ENCODE measurements at places on chromosomes 5 and 9.
A peak's percentile ranks its signal among the peaks of the same experiment; 100 is the strongest.

- no peak for DNase-seq
These were observed 235.4 kb downstream of the CACNA1B start for GRCh38 chr9:138112791-138113600.

- DNase-seq: no peak
These were observed 181.1 kb upstream of the WWC1 start for GRCh38 chr5:168110384-168110783.

GRCh38 chr5:35252963-35253362 is 22.7 kb upstream of the PRLR start:
- no peak for DNase-seq

GRCh38 chr9:108793573-108793972 is 62.2 kb downstream of the ACTL7B start:
- DNase-seq: no peak

GRCh38 chr9:86642721-86643120 is 288.5 kb upstream of the TUT7 start:
- no peak for DNase-seq

DNA sequence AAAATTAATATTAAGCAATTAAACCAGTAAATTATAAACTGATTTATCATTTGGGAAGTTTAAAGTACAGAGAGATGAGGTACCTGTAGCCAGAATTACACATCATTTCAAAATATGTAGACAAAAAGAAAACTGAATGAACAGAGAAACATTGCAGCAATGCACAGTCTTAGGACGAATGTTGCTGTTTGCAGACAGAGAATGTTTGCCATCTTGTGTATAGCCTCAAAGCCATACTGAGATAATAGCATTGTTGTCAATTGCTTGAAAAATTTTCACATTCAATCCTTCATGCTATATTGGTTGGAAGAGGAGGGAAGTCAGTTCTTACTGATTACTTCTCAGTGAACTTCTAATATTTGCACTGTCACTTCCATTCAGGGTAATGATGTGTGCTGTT is 326.2 kb downstream of the PRR16 start:
- no peak for DNase-seq

DNA sequence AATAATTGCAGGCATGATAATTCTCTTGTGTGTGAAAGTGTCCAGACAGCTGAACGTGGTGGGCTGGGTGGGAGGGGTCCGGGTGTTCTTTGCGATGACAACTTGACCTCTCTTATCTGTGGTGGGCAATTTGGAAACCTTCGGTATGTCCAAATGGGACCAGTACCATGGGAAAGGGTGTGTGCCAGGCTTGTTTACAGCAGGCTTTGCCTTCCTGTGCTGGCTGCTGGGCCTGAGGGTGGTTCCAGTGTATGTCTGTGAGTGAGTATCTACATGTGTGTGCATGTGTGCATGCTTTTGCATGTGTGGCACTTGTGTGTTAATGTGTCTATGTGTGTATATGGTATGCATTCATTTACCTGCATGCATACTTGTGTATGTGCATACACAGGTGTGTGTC is 166.4 kb downstream of the GADD45G start:
- DNase-seq: no peak

DNA sequence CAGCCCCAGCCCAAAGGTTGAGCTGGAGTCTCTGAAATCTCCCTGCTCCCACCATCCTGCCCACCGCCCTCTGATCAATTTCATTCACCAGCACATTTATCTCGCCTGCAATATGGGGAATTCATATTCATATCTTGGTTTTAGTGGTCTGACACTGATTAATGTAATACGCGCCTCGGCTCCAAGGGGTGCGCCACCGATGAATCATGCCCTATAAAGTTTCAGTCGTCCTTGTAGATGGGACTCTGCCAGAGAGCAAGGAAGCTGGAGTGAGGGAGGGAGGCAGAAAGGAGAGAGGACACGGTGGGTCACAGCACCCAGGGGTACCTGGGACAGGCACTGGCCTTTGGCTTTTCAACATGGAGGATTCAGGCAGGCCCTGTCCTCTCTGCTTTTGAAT is 8.9 kb downstream of the IRX1 start:
- no peak for DNase-seq

DNA sequence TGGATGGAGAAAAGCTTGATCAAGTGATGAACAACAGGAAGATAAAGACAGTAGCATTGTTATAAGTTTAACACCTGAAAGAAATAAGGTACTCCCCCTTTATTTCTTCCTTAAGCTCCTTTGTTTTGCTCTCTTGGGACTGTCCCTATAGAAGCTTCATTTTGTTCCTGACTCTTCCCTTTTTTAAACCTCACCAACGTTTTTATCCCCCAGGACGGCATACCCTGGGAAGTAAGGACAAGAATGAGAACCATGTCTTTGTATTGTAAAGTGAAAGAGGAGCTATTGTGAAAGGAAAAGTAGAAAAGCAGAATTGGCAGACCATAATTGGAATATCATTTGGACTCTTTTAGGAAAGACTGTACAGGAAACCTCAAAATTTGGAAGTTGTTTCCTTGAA is 1368.6 kb upstream of the C9orf72 start:
- DNase-seq: no peak

GRCh38 chr5:151581812-151582583 is 9.1 kb downstream of the FAT2 start:
- DNase-seq: no peak

DNA sequence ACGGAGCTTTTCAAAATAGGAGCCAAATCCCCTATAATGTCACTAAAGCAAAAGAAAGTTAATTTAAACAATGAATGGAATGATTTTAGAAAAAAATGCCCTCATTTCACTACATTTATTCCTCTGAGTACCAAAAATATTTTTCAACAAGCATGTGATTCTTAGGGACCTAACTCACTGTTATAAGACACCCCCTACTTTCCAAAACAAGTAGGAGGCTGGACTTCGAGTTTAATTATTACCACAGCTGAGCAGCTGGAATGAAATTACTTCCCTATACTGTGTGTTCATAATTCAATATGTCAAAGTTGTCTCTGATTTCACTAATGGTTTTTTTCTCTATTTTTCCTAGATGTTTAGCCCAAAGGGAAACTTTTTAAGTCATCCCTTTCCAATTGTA is 61.6 kb downstream of the SAXO1 start:
- DNase-seq: no peak

DNA sequence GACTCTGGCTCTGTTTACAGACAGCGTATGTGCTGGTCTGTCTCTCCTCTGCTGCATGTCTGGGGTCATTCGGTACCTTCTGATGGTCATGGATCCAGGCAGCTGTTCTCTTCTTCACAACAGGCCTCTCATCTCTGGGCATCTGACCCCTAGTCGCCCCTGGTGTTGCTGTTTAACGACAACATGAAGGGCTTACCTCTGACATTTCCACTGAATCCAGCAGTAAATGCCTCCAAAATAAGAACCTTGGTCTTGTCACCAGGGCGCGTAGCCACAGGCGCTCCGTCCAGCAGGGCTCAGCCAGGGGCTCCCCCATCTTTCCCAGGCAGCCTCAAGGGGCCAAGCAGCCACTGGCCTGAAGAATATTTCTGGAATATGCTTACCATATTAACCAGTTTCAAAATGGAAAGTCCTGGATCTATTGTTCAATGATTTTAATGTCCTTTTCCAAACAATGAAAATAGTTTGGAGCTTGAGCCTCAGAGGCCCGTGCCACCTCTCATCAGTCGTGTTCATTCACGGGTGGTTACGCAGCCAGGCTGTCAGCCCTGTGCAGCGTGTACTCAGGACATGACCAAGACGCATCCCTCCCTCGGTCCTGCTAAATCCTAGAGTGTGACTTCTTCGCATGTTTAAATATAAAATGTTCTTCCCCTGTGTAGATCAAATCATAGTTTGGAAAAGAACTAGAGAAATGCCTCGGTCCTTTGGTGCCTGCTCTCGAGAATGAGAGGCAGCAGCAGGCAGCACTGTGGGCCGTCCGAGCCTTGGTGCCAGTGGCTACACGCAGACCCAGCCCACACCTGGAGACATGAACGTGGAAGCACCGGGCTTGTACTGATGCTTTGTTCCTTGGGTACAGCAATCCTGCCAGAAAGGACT is 30.1 kb upstream of the LRRC14B start:
- no peak for DNase-seq

- DNase-seq: no peak
These were observed 29.5 kb downstream of the S1PR3 start for GRCh38 chr9:89020754-89021153.

GRCh38 chr5:518721-519120 is 5.5 kb downstream of the SLC9A3 start:
- no peak for DNase-seq

DNA sequence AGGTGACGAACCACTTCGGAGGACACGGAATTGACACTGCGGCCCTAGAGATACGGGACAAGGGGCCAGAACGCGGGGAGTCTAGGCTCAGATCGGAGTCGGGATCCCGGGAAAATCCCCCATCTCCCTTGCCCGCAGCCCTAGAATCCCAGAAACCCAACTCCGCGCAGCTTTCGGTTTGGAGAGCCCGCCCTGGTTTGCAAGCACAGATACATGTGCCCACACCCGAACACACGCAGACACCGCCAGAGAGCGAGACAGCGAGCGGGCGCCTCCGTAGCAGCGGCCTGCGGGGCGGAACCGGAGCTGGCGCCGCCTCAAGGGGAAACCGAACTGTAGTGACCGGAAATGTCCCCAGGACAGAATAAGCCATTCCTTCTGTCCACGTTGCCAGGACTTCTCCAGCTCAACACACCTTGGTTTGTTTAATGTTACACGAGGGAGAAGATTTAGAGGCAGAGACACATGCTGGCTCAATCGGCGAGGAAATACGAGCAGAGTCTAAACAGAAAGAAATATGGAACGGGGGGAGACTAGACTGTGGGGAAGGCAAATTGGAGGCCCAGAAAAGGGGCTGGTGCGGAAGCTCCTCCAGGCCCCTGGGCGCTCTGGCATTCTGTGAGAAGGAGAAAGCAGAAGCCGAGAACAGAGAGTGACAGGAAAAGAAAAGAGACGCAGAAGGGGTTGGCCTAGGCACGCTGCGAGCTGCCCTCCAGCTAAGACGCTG is 2.9 kb upstream of the PAX5 start:
- DNase-seq: peak; percentile 78

GRCh38 chr9:111983484-111983908 is 86.9 kb downstream of the UGCG start:
- peak; percentile 67 for DNase-seq

GRCh38 chr5:10511741-10512640 is 51.9 kb upstream of the ANKRD33B start:
- DNase-seq: no peak

- DNase-seq: no peak
These were observed 57.2 kb upstream of the RNF130 start for GRCh38 chr5:180128671-180129261.

DNA sequence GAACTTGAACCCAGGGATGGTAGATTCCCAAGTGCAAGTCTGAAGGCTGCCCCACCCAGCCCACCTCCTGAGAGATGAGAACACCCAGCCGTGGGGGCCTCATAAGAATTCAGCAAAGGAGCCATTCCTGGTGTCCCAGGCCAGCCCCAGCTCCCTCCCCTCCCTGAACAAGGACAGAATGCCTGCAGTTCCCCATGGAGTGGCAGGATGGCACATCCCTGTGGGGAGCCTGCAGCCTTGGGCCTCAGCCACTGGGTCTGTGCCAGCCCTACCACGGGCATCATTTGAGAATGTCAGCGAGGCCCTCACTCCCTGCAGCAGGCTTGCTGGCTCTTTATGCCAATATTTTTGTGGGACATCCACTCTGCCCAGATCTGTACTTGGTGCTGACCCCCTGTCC is 36.2 kb upstream of the RAPGEF1 start:
- no peak for DNase-seq

GRCh38 chr9:69086769-69087168 is 51.2 kb downstream of the FXN start:
- no peak for DNase-seq

DNA sequence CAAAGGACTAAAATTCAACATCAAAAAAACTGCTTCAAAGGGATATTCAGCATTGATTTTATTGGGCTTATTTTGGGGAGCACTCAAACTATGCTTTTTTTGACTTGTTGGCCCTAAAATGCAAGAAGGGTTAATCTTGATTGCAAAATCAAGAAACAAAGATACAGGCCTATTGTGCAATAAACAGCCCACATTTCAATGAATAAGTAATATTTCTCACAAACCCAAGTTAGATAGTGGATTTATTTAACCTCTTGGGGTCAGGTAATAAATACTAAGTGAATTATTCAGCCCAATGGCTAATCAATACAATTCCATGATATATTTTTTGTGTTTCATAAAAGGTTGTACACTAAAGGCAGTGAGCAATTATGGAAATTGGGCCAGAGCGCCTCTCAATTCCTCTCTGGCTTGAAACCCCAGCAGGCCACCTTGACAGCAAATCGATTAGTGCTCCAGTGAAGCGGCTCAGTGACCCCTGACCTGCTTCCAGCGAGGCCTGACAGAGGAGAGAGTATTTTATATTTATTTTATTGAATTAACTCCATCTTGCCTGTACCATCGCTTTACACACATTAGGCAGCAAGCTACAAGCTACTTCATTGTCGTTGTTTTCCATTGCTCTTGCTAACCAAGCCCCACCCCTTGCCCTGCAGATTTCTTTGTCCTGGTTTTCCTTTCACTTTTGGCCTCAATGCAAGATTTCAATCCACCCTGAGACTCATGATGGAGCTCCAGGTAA is 65.5 kb downstream of the EBF1 start:
- DNase-seq: no peak

DNA sequence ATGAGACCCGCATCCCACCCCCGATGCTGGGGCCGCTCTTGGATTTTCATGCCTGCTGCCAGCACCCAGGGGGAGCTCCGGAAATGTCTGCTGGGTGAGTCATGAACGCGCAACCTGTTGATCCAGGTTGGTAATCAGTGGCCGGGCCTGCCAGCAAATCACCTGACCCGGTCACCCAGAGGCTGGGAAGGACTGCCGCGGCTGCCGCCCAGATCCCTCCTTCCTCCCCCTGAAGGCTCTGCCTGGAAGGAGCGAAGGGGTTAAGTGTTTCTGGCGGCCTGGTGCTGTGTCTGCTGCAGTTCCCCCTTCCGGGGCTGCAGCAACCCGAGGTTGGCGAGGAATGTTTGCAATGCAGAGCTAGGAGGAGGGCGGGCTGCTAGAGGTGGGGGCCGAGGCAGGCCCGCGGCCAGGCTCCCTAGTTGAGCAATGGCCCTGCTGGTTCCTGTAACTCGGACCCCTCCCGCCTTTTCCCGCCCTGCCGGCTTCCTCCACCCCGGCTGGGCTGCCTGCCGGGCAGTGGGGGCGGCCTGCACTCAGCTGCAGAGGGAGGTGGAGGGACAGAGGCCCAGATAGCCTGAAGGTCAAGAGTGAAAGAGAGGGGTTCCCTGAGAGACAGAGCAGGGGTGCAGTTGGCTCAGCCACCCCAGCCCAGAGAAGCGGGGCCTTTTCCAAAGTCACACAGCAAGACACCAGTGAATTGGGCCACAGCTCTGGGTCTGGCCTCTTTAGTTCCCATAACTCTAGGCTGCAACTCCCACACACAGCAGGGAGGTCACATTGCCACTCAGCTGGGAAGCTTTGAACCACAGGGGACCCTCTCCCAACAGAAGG is 156.3 kb upstream of the IER5L start:
- DNase-seq: peak; percentile 43

- no peak for DNase-seq
These were observed 61.3 kb downstream of the DROSHA start for GRCh38 chr5:31470608-31471007.

GRCh38 chr5:132024789-132025402 is 13.4 kb upstream of the ACSL6 start:
- no peak for DNase-seq

All from OCI-LY7 (cell line).